ENCODE measurements at places on chromosomes 3 and 15. TPM values are rescaled to one million over a fixed set of nuclear protein-coding genes. Genes with fewer than 3 reads are reported as not detected.

RAB6B gene
- 3.0 TPM for polyA plus RNA-seq

DNA sequence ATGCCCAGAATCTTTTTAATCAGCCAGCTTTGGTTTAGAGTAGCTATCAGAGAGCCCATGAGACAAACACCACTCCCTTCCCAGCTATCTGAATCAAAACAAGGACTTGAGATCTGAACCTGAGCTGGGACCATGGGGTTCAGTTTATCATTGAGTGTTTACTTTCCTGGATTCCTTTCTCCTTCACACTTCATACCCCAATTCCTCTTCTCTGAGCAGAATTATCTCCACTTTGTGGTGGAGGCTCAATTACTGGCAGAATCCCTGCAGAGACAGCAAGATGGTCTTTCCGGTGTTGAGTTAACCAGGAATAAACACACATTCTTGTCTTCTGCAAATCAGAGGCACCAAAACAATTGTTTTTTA, 102.4 kb downstream of the RPL22L1 start:
- no peak for DNase-seq

LRRIQ4 gene
- polyA plus RNA-seq, result not detected

SORD gene
- 42.3 TPM for polyA plus RNA-seq

CFAP100 gene
- polyA plus RNA-seq, result not detected

DNA sequence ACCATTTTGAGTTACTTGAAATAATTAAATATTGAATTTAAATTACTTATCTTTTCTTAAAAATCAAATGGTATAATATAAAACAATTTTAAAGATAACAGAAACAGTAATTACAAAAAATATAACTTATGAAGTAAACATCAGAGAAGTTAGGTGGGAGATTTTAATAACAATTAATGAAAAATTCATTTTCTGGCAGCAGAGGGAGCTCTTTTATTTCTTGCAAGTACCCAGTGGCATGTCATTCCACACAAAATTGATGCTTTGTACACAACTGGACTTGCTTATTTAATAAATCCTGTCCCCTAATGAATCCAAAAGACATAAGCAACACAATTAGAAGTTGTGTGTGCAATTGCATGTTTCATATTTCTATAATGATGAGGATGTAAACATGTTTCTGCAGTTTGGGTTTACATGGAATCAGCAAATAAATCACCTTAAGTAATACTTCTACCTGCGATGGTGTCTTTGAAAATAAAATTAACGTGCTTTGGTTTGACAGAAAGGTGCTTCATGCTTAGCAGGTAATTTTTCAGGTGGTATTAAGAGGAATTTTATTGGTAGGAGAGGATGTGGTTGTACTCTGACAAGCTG, 861.3 kb downstream of the ZPLD1 start:
- DNase-seq, result peak; percentile 0

DNA sequence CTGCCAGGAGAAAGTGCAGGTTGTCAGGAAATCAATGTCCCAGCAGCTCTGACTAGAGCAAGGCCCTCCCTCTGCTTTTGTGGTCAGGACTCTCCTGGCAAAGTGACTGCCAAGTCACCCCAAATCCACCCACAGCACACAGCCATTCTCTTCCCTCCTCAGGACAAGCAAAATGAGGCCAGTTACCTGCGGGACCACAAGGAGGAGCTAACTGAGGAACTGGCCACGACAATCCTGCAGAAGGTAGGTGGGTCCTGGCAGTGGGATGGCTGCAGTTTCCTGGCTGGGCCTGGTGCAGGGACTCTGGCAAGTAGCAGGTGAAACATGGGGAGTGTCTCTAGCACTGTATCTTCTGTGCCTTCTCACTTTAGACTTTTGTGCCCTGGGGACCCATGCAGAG, 142.5 kb upstream of the EIF1B start:
- DNase-seq, result peak; percentile 6

UROC1 gene
- polyA plus RNA-seq, result not detected

GRCh38 chr15:69443032-69443611, 9.5 kb upstream of the RPLP1 start:
- DNase-seq, result no peak

GRCh38 chr3:11307830-11308432, 35.7 kb downstream of the ATG7 start:
- no peak for DNase-seq

GRCh38 chr3:106589311-106589942, 720.6 kb upstream of the CBLB start:
- DNase-seq, result no peak

PAQR9 gene
- polyA plus RNA-seq, result 0.47 TPM

RHOV gene
- 2.6 TPM for polyA plus RNA-seq

DNA sequence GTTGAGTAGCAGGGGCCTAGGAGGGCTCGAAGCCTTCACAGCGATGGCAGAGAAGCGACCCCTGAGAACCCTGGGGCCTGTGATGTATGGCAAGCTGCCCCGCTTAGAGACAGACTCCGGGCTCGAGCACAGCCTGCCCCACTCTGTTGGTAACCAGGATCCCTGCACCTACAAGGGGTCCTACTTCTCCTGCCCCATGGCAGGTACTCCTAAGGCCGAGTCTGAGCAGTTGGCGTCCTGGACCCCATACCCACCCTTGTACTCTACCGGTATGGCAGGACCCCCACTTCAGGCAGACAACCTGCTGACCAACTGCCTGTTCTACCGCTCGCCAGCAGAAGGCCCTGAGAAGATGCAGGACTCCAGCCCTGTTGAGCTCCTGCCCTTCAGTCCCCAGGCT, 4.3 kb downstream of the C15orf39 start:
- DNase-seq, result no peak

INO80 gene
- 20.4 TPM for polyA plus RNA-seq

RBP2 gene
- polyA plus RNA-seq, result not detected

DNA sequence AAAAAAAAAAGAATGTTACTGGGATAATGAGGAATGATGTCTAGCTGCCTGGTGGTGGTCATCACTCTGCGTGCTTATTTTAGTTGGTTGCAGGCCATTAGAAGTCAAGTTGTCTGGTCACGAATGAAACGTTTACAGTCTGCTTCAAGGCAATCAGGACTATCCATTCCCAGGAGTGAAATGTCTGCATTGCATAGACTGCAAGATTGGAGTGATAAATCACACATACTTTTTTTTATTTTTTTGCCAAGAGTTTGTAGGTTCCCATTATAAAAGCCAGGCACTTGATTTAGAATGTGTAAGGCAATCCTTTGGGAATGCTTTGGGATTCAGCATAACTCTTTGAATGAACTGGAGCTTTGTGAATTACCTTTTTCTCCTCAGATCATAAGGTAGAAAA, 132.3 kb downstream of the STAC start:
- no peak for DNase-seq

DNA sequence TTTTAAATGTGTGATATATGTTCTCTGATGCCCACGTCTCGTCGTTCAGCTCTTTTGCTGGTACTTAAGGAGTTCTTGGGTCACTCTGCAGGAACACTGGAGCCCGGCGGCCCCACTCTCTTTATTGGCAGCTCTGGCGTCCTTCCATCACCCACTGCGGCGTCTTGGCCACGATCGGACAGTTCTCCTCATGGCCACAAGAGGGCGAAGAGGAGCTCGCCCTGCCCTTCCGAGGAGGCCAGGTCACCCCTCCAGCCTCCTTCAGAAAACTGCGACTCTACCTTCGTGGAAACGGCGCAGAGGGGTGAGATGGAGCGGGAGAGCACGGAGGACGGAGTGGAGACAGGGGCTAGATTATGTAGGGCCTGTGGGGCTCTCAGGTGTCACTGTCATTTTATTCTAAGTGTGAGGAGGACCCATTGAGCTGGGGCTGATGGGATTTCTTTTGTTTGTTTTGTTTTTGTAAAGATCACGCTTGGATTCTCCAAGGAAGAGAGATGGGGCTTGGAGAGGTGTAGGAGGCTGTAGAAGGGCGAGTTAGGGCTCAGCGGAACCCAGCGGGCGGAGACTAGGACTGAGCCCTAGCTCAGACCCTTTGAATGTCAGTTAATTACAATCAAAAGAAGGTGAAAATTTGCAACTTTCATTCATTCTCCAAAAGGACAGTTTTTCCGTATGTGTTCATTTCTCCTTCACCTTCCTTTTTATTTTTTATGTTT, 28.0 kb upstream of the GABRA5 start:
- DNase-seq, result peak; percentile 69

- no peak for DNase-seq
These were observed 68.8 kb upstream of the ATP2B2 start for GRCh38 chr3:10574101-10574620.

EPHB3 gene
- not detected for polyA plus RNA-seq

DNA sequence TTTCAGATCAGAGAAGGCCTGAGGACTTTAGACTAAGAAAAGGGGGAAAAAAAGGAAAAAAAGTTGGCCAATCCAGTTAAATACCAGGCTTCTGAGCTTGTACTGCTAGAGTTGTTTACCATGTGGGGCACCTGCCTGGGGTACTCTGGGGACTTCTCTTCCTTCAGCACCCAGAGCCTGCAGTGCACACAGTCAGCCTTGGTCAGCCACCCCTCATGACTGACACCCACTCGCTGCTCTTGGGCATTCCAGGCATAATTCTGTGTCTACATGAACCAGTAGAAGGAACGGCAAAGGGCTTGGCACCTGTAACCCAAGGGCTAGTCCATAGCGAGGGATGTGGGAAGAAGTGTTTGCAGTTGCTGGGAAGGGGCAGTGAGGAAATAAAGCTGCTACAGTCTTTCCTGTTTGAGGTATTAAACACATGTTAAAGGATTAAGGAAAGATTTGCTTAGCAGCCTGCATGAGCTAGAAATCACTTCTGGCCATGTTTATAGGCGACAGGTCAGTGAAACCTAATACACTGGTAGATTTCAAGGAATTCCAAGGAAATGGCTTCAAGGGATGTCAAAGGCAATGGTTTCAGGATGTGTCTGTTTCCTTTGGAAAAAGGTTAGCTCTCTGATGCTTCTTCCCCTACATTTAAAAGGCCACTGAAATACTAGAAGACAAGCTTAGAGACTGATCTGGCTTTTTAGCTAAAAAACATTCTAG, 232.5 kb downstream of the CHST2 start:
- no peak for DNase-seq

PARP6 gene
- polyA plus RNA-seq, result 43.4 TPM

TMPRSS7 gene
- polyA plus RNA-seq, result not detected

- no peak for DNase-seq
These were observed 76.3 kb upstream of the TTBK2 start for GRCh38 chr15:42996871-42997270.

MRAS gene
- 5.4 TPM for polyA plus RNA-seq

GRCh38 chr15:35693286-35693685, 147.3 kb upstream of the DPH6 start:
- no peak for DNase-seq

CNTN4 gene
- not detected for polyA plus RNA-seq

CACNA2D3 gene
- not detected for polyA plus RNA-seq

- DNase-seq, result no peak
These were observed 481.4 kb upstream of the LMCD1 start for GRCh38 chr3:8020047-8020841.

GRCh38 chr3:193857996-193858395, 265.0 kb downstream of the OPA1 start:
- no peak for DNase-seq

- no peak for DNase-seq
These were observed 54.6 kb upstream of the FURIN start for GRCh38 chr15:90813796-90814190.

DNA sequence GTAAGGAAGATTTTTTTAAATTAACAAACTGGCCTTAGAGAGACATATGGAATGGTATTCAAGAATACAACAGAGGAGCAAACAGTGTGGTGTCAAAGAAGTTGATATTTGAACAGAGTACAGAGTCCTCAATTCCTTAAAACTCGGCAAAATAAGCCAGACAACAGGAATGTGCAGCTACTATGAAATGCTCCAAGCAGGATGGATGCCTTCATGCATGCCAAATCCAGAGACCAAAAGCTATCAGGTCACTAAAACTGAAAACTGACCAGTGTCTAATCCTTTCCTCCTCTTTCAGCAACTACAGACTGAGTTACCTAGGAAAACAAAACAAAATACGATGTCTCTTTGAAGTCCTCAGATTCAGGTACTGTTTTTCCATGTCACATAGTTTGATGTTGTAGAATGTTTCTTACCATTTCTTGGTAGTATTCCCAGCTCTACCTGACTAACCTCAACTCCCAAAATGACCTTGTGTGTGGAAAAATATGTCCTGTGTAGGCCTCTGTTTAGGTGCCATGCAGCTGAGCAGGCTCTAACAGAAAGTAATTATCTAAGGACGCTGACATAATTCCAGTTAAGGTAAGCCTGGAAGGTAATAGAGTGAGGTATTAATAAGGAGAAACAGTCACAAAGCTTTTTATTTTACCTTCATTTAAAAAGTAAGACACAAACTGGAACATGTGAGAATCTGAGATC, 46.9 kb downstream of the TBL1XR1 start:
- DNase-seq, result no peak

DNA sequence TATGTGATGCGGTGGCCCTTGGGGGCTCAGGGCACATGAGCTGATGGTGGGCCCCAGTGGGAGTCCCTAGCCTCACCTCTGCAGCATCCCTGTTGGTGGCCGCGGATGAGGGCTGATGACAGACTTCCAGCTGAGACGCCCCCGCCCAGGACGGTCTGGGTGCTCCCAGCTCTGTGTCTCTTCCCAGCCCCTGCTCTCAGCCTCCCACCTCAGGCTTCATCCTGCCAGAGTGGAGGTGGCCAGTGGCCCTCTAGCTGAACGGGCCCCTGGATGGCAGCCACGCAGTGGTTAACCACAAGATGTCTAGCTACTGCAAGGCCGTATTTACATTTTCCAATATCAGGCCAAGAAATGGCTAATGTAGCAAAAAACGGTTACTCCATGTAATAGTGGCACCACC, 205.3 kb upstream of the LINGO1 start:
- no peak for DNase-seq

GRCh38 chr3:46141813-46142212, 66.3 kb downstream of the CCR1 start:
- DNase-seq, result no peak

RMDN3 gene
- 36.4 TPM for polyA plus RNA-seq

CP gene
- 0.30 TPM for polyA plus RNA-seq

DNA sequence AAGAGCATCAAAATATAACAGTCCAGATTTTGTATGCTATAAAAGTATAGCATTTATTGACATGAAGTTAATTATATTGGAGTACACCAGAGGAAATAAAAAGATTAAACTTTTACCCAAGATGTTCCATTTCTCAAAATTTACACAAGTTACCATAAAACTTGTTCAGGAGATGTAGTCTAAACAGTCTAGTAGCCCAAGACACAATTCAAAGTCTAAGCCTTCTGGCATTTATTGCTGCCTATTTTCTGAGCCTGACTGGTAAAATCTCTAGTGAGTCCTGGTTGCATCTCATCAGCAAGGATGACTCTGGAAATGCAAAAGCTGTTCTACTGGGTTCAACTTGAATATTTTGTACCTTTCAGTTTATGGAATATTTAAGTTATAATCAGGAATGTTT, 468.7 kb downstream of the PDCD6IP start:
- no peak for DNase-seq

GYG1 gene
- 14.6 TPM for polyA plus RNA-seq
